Esophagus muscularis mucosa (tissue), 4 donors: ENCODE measurements at places on chromosomes 7 and 10. TPM values are rescaled to one million over a fixed set of nuclear protein-coding genes. Genes with fewer than 3 reads are reported as not detected.

- no peak for DNase-seq
Measured at GRCh38 chr7:30184791-30185487, 50.2 kb downstream of the MTURN start.

GRCh38 chr7:3922175-3922635, 621.2 kb downstream of the SDK1 start:
- no peak for DNase-seq

DNA sequence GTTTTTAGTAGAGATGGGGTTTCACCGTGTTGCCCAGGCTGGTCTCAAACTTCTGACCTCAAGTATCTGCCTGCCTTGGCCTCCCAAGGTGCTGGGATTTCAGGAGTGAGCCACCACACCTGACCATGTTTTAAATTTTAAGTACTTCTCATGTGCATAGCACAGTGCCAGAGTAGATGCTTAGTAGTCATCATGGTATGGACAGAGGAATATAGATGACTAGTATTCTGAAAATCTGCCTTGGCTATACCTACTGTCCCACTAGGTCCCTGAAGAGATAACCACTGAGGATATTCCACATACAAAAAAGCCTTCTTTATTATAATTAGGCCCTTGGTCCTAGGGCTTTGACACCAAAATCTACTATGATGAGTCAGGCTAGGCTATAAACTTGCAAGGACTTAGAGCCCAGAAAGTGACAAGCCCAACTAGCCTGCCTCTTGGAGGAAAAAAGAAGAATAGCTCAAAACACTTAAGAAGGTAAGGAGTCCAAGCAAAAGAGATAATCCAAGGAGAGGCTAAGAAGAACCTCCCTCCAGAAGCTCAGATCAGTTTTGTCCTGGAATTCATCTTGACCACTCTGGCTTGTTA, 34.0 kb downstream of the LUC7L2 start:
- no peak for DNase-seq

DNA sequence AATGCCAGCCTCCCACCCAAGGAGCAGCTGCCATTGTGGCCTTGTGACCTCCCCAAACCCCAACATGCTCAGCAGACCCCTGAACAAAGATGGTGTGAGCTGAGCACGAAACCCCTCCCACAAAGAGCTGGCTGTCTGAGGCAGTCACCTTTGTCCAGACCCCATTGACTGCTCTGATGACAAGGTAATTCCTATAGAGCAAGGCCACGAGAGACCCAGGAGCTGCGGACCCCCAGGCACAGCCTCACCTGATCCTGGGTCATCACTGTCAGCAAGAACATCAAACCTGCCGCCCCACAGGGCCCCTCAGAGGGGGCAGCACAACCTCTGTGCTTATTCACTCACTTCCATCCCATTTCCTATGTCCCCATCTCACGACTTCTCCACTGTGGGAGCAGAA, 102.6 kb downstream of the CPXM2 start:
- peak; percentile 60 for DNase-seq

- no peak for DNase-seq
Measured at GRCh38 chr7:104800307-104800706, 213.7 kb upstream of the KMT2E start.

DNA sequence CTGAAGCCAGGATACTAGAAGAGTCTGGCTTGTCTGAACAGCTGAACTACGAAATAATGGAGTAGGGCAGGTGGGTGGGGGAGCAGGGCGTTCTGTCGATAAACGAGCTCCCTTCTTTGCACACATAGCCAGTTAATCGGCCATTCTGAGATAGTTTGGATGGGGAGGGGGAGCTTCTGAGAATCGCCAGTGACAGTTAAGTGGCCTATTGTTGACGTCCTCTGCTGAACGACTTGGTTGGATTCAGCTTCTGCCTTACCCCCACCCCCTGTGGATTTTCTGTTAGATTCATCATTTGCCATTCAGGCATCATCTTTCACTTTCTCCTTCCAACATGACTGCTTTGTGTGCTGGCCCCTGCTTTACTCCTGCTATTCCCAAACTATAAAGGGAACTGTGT, 520 bp downstream of the CPA5 start:
- no peak for DNase-seq

DNA sequence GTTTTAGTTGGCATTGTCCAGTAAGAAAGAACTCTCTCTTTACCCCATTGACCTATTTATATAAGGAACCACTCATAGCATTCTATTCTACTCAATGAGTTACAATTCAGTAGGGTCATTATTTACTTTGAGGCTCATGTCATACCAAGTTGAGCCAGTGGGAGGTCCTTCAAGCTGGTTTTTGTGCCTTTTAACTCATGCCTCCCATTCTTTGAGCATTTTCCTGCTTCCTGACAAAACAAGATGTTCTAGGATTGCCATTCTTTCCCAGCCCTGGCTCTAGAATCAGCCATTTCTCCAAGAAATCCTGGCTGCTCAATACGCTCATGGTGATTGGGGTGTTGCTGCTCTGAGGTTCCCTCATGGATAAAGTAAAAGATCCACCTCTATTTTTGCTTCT, 250.1 kb downstream of the ABCA13 start:
- peak; percentile 55 for DNase-seq

DNA sequence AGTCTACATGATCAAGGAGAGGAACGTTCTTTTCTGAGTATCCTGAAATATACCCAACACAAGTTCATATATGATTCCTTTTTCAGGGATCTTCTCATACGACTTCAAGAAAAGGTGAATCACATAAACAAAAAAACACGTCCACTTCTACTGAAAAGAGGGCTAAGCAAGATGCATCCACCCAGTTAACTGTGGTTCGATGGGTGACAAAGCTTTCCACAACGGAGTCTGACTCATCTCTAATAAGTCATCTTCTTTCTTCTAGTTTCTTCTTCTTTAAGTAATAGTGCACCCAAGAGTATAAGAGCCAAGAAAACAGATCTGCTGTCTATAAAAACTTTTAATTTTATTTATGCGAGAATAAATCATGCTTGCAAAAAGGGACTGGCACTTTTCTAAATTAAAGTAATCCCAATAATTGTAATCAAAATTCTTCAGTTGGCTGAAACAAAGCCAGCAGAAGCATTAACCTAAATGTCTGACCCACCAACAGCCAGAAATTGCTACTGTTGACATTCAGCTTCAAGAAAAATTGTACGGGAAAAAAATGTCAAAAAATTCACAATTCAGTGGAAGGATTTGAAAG, 146.9 kb upstream of the ANK3 start:
- no peak for DNase-seq

- no peak for DNase-seq
Measured at GRCh38 chr10:122199689-122200088, 71.4 kb upstream of the BTBD16 start.

GRCh38 chr7:5776894-5777660, 4.4 kb downstream of the RNF216 start:
- no peak for DNase-seq

GRCh38 chr7:151128144-151128543, 39.4 kb downstream of the GBX1 start:
- DNase-seq: no peak

DNA sequence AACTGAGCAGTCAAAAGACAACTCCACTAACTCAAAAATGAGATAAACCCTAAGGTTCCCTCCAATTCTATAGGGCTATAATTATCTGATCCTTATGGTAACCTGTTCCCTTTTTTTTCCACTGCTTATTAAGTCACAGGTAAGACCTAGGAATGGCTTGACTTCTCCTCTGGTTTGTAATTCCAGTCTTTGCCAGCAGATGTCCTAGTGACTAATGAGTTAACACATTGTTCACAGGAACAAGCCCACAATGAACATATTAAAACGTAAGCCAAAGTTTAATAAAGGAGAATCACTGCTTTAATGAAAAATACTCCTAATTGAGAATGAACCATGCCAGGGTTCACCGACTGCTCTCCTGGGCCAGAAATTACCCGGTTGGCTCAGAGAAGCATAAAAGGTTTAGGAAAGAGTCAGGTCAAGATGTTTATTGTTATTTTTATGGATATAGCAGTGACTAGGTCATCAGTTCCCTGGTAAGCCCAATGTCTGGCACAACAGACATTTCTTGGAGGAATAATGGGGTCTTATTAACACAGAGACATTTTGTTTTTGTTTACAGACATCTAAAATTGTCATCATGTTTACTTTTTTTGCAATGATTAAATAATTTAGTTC, 120.1 kb downstream of the ELAPOR2 start:
- DNase-seq: no peak

DNA sequence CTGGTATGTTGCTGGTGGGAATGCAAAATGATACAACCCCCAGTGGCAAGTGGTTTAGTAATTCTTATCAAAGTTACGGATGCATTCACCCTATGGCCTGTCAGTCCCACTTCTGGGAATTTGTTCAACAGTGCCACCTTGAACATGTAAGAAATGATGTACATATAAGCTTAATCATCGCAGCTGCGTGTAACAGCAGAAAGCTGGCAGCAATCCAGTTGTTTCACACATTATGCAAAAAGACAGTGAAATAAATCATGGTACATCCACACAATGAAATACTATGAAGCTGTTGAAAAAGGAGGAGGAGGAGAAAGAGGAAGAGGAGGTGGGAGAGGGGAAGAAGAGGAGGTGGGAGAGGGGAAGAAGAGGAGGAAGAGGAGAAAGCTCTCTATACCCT, 76.2 kb upstream of the MYL10 start:
- DNase-seq: no peak

DNA sequence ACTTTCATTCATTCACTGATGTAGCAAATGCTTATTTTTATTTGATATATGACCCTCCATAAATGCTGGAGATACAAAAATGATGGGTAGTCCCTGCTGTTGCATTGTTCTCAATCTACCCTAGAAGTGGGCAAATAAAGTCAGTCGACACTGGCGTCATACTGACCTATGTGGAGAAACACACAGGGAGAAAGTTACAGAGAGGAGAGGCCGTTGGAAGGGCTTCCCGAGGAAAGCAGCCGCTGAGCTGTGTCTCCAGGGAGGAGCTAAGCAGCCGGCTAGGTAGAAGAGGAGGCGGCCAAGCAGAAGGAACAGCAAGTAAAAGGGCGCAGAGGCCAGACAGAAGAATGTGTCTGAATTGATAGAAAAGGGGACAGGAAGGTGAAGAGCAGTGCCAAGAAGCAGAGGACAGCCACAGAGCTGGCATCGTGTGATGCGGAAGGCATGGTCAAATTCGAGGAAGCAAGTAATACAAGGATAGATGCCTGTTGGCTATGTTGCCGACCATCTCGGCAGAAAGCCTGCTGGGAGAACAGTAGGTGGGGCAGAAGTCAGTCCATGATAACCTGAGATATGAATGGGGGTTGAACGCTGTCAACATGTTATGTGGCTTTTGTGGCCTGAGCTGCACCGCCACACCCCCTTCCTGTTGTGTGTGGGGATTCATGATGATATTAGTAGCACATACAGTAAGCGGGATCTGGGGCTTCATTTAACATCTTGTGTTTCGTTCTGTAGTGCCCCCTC, 25.9 kb downstream of the ST8SIA6 start:
- DNase-seq: no peak

- no peak for DNase-seq
Measured at GRCh38 chr10:77417359-77417758, 220.2 kb downstream of the KCNMA1 start.

- peak; percentile 90 for DNase-seq
Measured at GRCh38 chr7:44333911-44334733, 8.7 kb upstream of the CAMK2B start.

DNA sequence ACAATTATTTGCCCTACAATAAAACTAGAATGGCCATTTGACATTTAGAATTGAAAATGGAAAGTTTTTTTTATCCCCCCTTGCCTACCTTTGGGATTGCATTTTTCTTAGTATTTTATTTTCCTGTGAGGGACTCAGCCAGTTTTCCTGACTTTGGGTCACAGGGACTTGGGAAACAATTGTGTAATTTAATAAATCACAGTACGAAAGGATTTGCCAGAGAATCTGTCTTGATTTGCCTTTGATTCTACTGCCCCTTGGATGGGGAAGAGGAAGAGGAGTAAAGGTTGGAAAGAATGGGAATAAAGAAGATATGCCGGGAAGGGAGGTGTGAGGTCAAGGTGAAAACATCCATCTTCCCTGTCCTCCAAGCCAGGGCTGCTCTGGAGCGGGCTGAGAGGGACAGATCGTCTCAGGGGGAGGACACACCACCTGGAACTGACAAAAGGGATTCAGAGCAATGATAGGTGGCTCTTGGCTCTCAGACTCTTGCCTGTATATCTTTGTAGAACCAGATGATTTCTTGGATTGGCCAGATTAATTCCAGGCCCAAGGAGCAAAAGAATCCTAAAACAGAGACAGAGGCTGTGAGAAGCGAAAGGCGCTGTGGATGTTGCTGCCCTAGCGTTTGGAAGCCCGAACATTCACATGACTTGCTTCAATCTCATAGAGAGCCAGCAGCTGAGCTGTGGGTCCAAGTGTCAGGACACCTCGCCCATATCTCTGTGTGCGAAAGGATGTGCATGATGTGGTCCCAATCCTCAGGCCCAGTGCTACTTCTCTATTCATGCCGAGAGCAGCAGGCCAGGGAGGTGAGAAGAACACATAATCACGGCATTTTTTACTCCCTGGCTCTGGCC, 50.3 kb upstream of the ZEB1 start:
- no peak for DNase-seq

GRCh38 chr7:129772646-129773280, 161.2 kb downstream of the NRF1 start:
- DNase-seq: no peak

GRCh38 chr10:113447278-113447677, 105.6 kb upstream of the HABP2 start:
- no peak for DNase-seq

- no peak for DNase-seq
Measured at GRCh38 chr7:96562966-96563365, 146.7 kb downstream of the SEM1 start.

DNA sequence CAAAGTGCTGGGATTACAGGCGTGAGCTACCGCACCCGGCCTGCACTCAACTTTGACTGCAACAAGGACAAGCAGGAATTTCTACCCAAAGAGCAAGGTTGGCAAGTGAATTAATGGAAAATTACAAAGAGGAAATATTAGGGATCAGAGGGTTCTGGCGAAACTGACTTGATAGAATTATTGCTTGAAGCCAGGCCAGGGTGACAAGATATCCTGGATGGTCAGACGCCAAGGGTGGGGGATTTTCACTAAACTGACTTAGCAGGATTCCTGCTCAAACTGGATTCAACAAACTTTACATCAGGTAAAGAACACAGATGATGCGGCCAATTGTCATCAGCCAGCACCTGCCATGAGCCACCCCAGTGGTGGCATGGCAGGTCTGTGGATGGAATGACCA, 603.6 kb upstream of the MGMT start:
- peak; percentile 47 for DNase-seq

- no peak for DNase-seq
Measured at GRCh38 chr10:97529685-97530465, 31.2 kb downstream of the UBTD1 start.

The SH2D4B gene
- 0.42 TPM for total RNA-seq

The CTAGE8 gene
- total RNA-seq: 1.5 TPM

The INA gene
- 3.1 TPM for total RNA-seq

The WEE2 gene
- not detected for total RNA-seq

The FZD8 gene
- 12.4 TPM for total RNA-seq

The FOXP2 gene
- 37.1 TPM for total RNA-seq

The MDFIC gene
- 34.6 TPM for total RNA-seq

The RNLS gene
- 6.7 TPM for total RNA-seq

The TEX47 gene
- total RNA-seq: not detected

The MEOX2 gene
- total RNA-seq: 3.6 TPM

The SH2B2 gene
- 10.9 TPM for total RNA-seq

The SHH gene
- not detected for total RNA-seq
